ENCODE measurements at places on chromosomes 16 and 17.

DNA sequence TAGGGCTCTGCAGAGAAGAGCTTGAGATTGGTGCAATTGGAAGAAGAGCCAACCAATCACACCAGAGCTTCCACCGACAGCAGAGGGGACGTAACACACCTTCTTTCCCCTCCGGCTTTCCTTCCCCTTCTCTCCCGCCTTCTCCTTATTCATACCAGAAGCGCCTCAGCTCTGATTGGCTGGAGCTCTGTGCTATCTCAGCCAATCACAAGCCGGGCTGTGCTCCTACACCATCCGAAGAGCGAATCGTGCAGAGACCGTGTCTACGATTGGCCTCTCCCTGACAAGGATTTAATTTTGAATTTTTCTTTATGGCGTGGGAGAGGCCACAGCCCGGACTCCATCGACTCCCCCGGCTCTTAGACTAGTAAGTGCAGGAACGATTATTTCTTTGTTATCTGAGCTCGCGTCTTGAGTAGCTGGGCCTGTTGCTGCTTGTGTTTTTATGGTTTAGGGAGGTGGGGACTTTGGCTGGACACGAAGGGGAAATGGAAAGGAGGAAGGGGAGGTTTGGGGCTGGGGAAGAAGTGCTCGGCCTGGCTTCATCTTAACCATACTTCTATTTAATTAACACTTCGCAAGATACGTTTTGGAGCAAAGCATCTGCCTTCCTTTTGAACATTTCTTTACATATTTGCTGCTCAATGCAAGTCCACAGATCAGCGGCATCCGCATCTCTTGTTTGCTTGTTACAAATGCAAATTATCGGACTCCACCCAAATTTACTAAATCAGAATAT, at the start of gene PRR11:
PRR11 (plus strand) TSS at position 308 of the 739 bp plus-strand sequence. CDS start 14,007 bp downstream, outside the sequence.
- DNase-seq, result peak; percentile 84

DNA sequence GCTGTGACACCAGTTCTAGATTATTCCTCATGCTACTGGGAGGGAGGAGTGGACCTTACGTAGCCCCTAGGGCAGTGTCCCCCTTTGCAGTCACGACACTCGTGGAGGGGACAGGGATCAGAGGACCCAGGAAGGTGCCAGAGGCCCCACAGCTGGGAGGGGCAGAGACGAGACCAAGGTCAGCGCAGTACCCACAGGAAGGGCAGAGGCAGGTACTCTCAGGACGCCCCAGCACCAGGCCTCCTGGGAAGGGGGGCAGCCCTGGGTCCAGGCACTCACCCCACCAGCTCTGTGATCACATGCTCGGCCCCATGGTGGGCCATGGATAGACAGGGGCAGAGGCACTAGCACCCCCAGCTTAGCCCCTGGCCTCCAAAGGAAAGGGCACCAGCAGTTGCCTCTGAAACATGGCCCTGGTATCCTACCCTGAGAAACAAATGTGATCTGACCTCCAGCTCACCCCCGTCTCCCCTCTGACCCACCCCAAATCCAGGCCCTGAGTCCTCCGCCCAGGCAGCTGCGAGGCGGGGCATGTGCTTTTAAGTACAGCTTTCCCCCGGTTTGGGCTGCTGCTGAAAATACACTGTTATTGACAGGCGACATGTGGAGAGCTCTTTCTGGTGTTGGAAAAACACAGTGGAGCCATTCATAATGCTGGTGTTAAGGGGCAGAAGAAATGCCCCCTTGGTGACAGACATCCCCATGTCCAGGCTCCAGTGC, 361.9 kb downstream of the C16orf95 start:
- no peak for DNase-seq

- no peak for DNase-seq
Measured at GRCh38 chr17:46195217-46195855, 2.1 kb upstream of the KANSL1 start.

DNA sequence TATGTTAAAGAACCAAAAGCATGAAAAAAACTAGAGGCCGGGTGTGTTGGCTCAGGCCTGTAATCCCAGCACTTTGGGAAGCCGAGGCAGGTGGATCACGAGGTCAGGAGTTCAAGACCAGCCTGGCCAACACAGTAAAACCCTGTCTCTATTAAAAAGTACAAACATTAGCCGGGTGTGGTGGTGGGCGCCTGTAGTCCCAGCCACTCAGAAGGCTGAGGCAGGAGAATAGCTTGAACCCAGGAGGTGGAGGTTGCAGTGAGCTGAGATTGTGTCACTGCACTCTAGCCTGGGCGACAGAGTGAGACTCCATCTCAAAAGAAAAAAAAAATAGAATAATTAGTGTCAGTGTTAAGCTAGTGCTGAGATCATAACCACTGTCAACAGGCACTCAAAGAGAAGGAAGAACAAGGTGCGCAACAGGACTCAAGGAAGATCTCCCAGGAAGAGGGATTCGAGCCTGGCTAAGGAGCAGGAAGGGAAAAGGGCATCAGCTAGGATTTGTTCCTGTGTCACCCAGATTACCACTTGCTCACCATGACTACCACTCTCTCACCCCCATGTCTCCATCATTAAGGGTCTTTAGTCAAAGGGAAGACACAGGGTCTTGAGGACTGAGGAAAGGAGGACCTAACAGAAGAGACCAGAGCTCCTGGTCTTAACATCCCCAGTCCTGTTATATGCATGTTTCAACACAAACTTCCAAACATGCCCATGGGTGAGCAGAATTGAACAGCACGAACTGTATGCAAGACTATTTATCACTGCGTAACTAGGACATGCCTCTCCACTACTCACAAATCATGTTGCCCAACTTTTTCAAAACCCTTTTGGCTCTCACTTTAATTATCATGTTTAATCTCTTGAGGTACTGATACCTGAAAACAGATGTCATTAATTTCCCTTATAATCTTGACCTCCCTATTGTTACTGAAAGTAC, 88.3 kb upstream of the PLEKHM1 start:
- no peak for DNase-seq
